ENCODE measurements at places on chromosomes 1 and 21.
A peak's percentile ranks its signal among the peaks of the same experiment; 100 is the strongest.

DNA sequence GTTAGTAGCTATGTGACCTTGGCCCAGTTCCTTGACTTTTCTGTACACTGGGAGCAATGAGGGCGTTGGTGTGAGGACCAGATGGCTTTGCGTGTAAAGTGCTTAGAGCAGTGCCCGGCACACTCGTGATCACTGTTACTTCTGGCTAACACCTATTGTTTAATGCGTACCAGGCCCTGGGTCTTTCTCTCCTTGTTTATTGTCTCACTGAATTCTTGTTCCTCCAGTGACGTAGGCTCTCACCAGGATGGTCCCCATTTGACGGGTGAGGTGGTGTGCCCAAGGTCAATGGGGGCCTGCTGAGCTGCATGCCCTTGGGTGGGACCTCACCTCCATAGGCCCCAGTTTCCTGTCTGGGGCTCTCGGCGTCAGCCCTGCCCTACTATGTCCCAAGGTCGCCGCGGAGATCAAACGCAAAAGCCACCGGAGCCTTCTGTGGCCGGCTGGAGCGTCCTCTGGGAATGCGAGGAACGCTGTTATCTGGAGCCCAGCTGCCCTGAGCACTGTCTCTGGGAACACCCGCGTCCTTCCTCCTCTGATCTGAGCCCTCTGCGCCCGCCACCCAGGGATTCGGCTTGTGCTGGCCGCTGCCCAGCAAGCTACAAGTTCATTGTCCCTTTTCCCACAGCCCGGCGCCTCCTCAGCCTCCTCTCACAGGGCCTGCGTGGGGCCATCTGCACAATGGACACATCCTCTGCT is 28.9 kb downstream of the ALPL start:
- no peak for DNase-seq

- DNase-seq: no peak
These were observed 182.2 kb downstream of the DHRS3 start for GRCh38 chr1:12435639-12436344.

DNA sequence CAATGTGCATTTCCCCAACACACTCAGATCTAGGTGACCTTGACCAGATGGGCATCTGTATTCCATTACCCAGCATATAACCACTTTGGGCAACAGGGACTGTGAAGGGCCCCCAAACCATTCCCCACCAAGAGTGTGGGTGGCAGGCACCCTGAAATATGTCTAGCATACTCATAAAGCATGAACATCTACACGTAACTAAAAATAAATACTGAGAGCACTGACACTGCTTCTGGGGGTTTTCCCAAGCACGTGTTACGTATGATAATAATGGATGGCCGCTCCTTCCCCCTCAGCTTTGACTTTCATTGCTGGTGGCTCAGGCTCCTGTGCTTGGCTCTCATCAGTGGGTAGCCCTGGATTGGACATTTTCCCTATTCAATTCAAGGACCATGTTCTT is 39.1 kb downstream of the IGSF3 start:
- DNase-seq: no peak

GRCh38 chr21:42496839-42497202 is 797 bp upstream of the RSPH1 start:
- peak; percentile 37 for DNase-seq

- DNase-seq: no peak
These were observed 111.3 kb downstream of the GREM2 start for GRCh38 chr1:240500647-240501046.

DNA sequence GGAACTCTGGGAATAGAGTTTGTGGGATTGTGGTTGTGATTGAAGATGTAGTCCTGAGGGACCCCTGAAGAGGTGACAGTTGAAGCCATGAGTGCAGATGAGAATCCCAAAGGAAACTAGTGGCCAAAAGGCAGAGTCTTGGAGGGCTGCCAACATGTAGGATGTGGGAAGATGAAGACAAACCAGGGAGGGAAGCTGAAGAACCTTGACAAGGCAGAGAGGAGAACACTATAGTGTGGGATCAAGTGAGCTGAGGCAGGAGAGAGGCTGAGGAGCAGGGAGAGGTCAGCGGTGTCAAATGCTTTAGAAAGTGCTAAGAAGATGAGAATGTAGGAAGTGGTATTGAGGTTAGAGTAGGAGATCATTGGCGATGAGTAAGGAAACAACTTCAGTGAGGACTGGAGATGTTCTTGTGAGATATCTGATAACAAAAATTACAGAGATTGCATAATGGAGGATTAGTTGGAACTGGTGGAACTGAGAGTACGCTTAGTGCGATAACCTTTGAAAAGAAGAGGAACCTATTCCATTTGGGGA is 88.5 kb upstream of the VCAM1 start:
- DNase-seq: no peak

GRCh38 chr1:169680377-169681019 is 30.9 kb downstream of the SELL start:
- no peak for DNase-seq

- no peak for DNase-seq
These were observed 41.6 kb downstream of the ATP6V1G3 start for GRCh38 chr1:198498881-198499280.

DNA sequence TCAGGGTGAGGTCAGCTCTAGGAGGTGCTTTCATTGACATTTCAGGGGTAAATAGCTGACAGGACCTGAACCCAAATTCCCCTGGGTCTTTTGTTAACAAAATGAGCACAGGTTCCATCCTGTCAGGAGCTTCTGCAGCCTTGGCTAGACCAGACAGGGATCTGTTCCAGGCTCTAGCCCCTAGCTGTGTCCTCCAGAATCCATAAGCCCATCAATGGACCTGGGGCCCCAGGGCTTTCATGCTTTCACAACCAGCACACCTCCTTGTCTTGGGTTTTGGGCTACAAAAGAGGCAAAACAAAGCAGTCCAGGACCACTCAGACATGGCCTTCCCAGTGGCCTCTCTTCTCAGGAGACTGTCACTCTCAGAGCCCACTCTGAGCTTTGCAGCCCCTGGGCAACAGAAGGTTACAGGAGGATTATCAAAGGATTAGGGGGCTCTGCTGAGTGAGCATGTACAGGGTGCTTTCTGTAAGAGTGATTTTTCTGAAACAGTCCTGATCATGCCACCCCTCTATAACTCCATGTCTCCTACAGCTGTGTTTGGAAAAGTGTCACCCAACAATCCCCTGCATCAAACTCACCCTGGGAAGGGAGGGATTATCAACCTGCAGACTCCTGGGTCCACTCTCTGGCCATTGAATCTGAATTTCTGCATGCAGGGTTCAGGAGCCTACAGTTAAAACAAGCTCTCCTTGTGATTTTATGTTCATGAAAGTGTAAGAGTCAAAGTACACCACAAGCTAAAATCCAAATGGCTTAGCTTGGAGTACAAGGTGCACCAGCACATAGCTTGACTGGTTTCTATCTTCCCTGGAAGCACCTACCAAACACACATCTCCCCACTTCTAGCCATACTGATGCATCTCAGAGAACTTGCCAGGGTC is 67.7 kb upstream of the GCLM start:
- DNase-seq: peak; percentile 83

DNA sequence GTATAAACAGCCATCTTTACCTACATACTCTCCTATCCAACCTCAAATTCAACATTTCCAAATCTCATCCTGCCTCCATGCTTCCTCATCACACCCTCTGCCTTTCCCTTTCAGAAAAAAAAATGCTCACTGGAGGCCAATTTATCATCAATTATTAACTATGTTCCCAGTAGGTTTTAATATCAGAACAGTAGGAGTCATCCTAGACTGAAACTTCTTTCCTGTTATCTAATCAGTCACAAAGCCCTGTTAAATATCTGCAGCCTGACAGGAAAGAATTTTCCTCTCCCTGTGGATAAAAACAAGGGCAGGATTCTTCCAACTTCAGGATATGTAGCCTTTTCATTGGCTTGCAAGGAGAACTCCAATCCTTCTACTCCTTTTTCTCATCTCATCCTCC is 28.4 kb downstream of the EGLN1 start:
- no peak for DNase-seq

All from WERI-Rb-1 (cell line).